NCI-H2081 treated with DMSO at 0.1 percent for 48 hours (cell line): ENCODE measurements at places on chromosomes 2 and 18.

GRCh38 chr18:47909484-47909883 lies 21.0 kb downstream of the SMAD2 start:
- no peak for DNase-seq

GRCh38 chr2:33644215-33644614 lies 45.1 kb upstream of the FAM98A start:
- no peak for DNase-seq

DNA sequence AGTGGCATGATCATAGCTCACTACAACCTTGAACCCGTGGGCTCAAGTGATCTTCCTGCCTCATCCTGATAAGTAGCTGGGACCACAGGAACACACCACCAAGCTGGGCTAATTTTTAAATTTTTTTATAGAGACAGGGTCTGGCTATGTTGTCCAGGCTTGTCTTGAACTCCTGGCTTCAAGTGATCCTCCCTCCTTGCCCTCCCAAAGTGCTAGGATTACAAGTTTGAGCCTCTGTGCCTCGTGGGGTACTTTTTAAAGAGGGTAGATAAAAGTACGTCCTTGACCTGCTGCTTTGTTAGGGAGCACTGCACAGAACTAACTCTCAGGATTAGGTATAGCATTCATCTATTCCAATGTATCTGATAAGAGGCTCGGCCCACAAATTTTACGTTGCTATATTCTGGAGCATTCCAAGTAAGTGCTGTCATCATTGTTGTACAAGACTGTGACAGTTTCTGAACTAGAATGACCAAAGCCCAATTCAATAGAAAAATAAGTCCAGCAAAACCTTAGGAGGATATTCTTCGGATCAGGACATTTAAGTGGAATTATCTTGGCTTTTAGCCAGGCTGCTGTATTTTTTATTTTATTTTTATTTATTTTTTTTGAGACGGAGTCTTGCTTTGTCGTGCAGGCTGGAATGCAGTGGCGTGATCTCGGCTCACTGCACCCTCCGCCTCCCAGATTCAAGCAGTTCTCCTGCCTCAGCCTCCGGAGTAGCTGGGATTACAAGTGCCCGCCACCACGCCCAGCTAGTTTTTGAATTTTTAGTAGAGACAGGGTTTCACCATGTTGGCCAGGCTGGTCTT lies 4.1 kb downstream of the MTCL1 start:
- no peak for DNase-seq

DNA sequence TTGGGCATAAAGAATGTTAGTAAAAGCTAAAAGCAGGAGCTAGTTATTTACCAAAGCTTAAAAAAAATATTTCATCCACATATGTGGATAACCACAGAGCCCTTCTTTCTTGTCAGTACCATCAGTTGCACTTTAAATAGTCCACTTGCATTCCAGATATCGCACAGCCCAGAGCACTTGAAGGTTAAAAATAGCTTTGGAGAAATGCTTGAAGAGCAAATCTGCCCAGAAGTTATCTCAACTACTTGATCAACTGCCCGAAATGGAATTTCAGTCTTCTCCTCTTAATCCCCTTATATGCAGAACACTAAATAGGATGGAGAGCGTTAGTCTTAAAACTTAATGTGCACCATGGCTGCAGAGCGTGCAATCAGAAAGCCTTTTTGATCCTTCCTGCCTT lies 148.3 kb downstream of the PLEKHA3 start:
- DNase-seq = no peak

GRCh38 chr2:134917888-134918525 lies 615 bp upstream of the CCNT2 start:
- DNase-seq = peak; percentile 94

- DNase-seq = no peak
These were observed 44.0 kb downstream of the SDC1 start for GRCh38 chr2:20180676-20181648.

DNA sequence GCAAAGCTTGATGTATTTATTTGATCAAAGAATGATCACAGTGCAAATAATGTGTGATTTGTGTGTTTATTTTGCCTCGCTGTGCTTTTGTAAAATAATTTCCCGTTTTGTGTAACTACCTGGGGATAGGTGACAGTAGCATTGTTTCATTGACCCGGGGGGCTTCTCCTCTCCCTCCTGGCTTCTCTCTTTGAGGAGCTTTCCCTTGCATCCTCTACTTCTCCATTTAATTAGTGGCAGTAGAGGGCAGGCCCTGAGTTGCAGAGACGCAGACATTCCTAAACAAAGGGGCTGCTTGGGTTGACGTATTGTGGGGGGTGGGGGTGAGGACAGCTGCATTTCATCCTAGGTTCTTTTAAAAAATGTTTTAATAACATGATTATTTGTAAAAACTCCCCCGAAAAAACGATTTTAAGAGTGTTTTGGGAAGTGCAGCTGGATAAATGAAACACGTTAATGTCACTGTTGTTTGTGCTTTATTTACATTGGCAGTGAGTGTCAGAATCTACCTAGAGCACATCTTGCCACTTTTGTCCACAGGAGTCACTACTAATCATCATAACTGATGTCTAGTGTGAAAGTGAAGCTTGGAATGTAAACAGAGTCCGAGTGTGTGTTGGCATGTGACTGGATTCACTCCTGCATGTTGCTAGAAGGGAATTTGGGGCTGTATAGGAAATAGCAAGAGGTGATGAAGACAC lies 2.2 kb downstream of the NEDD4L start:
- no peak for DNase-seq

GRCh38 chr2:126038861-126039260 lies 617.1 kb upstream of the GYPC start:
- DNase-seq = no peak

DNA sequence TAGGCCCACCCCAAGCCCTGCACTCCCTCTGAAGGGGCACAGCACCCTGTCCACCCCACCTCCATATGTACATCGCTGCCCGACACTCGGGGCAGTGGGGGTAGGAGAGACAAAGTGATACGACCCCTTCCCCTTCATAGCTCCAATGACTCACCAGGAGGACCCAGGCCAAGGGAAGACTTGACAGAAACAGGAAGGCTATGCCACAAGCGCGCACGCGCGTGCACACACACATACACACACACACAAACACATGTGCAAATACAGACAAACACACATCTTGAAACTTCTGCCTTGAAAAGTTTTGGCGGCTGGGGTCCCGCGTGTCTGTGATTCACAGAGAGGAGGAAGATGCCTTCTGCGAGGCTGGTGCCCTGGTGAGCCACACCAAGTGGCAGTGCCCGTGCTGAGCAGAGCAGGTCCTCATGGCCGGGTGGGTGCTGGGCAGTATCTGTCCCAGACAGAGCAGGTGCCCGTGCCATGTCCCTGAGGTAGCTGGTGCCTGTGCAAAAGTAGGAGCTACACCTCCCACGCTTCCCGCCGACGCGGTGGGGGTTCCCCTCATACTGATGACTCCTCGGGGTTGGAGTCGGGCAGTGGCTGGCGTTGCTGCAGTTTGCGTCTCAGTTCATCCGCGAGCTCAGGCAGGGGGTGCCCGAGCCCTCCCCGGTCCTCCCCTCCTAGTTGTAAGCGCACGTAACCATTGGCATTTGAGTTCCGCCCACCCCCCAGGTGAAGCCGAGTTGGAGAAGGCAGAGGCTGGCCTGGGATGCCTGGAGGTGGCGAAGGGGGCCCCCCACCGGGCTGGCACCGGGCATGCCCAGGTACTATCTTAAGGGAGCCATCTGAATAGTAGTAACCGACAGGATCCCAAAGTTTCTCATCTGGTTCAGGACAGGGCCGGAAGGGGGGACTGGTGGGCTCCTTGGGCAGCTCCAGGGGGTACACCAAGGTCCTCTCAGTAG lies 2.5 kb upstream of the ANKRD39 start:
- DNase-seq = no peak

DNA sequence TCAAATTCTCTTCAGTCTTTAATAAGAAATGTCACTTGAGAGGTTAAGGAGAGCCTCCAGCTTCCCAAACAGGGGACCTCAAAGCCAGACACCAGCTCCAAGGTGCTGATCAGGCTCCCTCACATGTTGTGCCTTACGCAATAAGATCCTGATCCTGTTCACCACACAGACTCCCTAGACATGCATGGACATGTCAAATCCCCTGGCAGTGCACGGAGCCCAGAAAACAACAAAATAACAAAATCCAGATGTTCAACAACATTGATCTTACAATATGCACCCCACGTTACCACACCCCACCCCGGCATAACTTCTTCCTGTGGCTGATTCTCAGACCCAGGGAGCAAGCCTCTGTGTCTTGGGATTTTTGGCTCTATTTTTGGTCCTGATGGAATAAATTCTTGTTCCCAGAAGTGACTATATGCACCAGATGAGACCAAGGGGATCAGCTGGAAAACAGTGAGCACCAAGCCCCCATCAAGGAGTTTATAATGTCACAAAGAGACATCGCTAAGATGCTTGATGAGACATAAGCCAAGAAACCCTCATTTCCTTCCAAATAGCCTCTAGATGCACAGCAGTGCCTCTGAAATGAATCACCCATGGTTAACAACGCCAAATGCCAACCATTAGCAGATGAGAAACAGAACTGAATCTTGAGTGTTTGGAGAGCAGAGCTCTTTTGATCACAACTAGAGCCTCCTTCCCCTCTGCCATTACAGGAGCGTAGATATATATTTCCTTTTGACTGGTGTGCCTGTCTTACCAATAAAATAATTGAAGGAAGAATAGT lies 198.2 kb downstream of the PRKCE start:
- DNase-seq = no peak

GRCh38 chr18:49137093-49137492 lies 186.3 kb upstream of the SMAD7 start:
- no peak for DNase-seq

- no peak for DNase-seq
These were observed 233.5 kb upstream of the ATP5MC3 start for GRCh38 chr2:175414882-175415487.

GRCh38 chr18:7065736-7066135 lies 51.9 kb downstream of the LAMA1 start:
- no peak for DNase-seq

DNA sequence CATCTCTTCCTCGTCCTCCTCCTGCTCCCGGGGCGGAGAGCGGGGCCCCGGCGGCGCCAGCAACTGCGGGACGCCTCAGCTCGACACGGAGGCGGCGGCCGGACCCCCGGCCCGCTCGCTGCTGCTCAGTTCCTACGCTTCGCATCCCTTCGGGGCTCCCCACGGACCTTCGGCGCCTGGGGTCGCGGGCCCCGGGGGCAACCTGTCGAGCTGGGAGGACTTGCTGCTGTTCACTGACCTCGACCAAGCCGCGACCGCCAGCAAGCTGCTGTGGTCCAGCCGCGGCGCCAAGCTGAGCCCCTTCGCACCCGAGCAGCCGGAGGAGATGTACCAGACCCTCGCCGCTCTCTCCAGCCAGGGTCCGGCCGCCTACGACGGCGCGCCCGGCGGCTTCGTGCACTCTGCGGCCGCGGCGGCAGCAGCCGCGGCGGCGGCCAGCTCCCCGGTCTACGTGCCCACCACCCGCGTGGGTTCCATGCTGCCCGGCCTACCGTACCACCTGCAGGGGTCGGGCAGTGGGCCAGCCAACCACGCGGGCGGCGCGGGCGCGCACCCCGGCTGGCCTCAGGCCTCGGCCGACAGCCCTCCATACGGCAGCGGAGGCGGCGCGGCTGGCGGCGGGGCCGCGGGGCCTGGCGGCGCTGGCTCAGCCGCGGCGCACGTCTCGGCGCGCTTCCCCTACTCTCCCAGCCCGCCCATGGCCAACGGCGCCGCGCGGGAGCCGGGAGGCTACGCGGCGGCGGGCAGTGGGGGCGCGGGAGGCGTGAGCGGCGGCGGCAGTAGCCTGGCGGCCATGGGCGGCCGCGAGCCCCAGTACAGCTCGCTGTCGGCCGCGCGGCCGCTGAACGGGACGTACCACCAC lies 2.1 kb downstream of the GATA6 start:
- DNase-seq = no peak

GRCh38 chr2:168602379-168602778 lies 146.3 kb downstream of the CERS6 start:
- no peak for DNase-seq

- no peak for DNase-seq
These were observed 133.5 kb downstream of the SPTBN1 start for GRCh38 chr2:54589340-54590215.

- no peak for DNase-seq
These were observed 264.5 kb downstream of the BCL2 start for GRCh38 chr18:63054901-63055584.

DNA sequence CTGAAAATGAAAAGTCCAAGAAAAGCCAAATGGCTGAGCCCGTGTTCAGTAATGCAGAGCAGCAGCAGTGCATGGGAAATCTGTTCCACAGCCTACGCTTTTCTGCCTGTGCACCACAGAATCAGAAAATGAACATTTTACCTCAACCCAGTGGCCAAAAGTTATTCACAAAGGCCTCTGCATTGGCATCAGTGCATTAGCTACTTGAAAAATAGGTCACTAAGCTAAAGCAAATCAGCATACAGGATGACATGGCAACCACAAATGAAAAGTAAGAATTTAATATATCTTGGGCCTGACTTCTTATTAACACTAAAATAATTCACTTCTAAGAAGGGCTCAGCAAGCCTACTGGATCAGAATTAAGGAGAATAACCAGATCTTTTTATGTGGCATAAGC lies 1145.3 kb upstream of the CHAC2 start:
- DNase-seq = no peak

DNA sequence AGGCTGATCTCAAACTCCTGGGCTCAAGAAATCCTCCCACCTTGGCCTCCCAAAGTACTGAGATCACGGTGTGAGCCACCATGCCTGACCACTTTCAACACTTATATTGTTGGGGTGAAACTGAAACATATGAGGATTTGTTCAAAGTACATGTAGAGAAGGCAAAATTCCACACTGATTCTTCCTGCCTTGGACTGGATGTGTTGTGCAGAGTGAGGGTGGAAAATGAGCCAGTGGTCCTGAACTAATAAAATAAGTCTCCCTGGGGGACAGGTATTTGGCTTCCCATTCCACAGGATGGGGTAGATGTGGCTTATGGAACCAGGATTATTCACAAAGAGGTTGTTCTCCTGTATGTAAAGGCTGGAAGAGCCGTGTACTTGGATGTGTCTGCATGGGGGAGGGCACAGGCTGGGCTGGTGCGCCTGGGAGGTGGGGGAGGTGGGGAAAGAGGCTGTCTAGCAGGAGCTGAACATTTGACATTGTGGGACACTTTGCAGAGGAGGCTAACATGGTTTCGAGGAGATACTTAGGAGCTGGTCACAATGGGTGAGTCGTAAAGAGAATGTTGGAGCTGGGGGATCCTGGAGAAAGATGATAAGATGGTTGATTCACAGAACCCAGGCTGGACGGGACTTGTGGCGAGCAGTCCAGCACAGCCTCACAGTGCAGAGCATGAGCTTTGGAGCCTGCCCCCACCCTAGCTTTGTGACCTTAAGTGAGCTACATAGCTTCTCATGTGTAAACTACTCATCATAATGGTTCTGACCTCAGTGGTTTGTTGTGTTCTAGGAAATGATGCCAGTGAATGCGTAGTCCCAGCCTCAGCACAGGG lies at the start of gene TXNDC2:
Gene TXNDC2, plus strand, starts transcription at position 804 of the 835 bp plus-strand sequence. CDS start 708 bp downstream, outside the sequence.
- no peak for DNase-seq

DNA sequence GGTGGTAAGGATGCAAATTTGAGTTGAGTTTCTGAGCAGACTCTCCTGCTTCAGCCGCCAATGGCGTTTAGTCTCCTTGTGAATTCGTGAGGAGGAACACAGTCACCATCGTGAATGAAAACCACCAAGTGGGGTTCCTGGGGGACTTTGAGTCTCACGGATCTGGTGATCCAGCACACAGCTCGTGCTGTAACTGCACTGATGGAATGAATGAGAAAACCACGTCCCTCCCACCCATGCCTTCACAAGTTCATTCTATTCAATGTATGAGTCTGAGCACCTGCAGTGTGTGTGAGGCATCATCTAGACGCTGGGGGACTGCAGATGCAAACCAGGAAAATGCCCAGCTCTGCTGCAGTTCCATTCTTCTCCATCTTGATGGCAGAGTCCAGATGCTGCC lies 127.9 kb downstream of the PIEZO2 start:
- no peak for DNase-seq
